A549 treated with Mapracorat at 1 μM for 4 hours (cell line): ENCODE measurements at places on chromosomes 4 and X. TPM values are rescaled to one million over a fixed set of nuclear protein-coding genes. Genes with fewer than 3 reads are reported as not detected.

The AWAT2 gene
- not detected in 5 replicates for total RNA-seq

The HHIP gene
- total RNA-seq, result 0.60 to 1.1 TPM (median 0.98 TPM) in 5 replicates

The MCUB gene
- 12.9 to 21.2 TPM (median 18.4 TPM) in 5 replicates for total RNA-seq

The CT45A10 gene
- total RNA-seq, result 0.22 TPM in 2 of 5 replicates, not detected in the others

The RPA4 gene
- 0.18 to 0.33 TPM (median 0.28 TPM) in 5 replicates for total RNA-seq

The MUC7 gene
- not detected in 5 replicates for total RNA-seq

The GLOD5 gene
- total RNA-seq, result not detected in 5 replicates

The PLAC8 gene
- total RNA-seq, result 0.55 to 1.1 TPM (median 0.89 TPM) in 5 replicates

The ITIH6 gene
- total RNA-seq, result 0.04 TPM in 1 of 5 replicates, not detected in the others

The GUCY1A1 gene
- not detected in 5 replicates for total RNA-seq

The F11 gene
- not detected in 5 replicates for total RNA-seq

The ALB gene
- not detected in 5 replicates for total RNA-seq

The SPANXA1 gene
- total RNA-seq, result 0.38 to 0.45 TPM in 2 of 5 replicates, not detected in the others

The TSPAN5 gene
- total RNA-seq, result 11.6 to 15.5 TPM (median 13.8 TPM) in 5 replicates

The MAGEB10 gene
- total RNA-seq, result not detected in 5 replicates

The BEND4 gene
- total RNA-seq, result 0.02 TPM in 2 of 5 replicates, not detected in the others

The PRICKLE3 gene
- total RNA-seq, result 12.4 to 18.2 TPM (median 17.1 TPM) in 5 replicates

The UGT2B15 gene
- total RNA-seq, result 0.08 to 0.15 TPM (median 0.08 TPM) in 3 of 5 replicates, not detected in the others

The SMARCAD1 gene
- total RNA-seq, result 10.3 to 12.4 TPM (median 11.5 TPM) in 5 replicates

The TBC1D1 gene
- total RNA-seq, result 22.3 to 28.7 TPM (median 27.5 TPM) in 5 replicates

The GAGE12F gene
- total RNA-seq, result not detected in 5 replicates

The ADRA2C gene
- 6.1 to 12.2 TPM (median 11.8 TPM) in 5 replicates for total RNA-seq

The MSX1 gene
- total RNA-seq, result 4.6 to 10.0 TPM (median 8.2 TPM) in 5 replicates

The UCHL1 gene
- 937 to 1,027 TPM (median 984 TPM) in 5 replicates for total RNA-seq

The FRAS1 gene
- 2.0 to 3.4 TPM (median 2.7 TPM) in 5 replicates for total RNA-seq

The GK2 gene
- not detected in 5 replicates for total RNA-seq

The ADH1C gene
- total RNA-seq, result not detected in 5 replicates

The SPOCK3 gene
- total RNA-seq, result 0.11 to 0.15 TPM (median 0.13 TPM) in 5 replicates

The IL13RA1 gene
- 48.2 to 59.7 TPM (median 57.8 TPM) in 5 replicates for total RNA-seq

The SMIM10 gene
- total RNA-seq, result 0.08 to 0.11 TPM (median 0.09 TPM) in 5 replicates

The PNMA6A gene
- 3.7 to 5.5 TPM (median 5.0 TPM) in 5 replicates for total RNA-seq
